ENCODE measurements at places on chromosomes 2 and 18.

DNA sequence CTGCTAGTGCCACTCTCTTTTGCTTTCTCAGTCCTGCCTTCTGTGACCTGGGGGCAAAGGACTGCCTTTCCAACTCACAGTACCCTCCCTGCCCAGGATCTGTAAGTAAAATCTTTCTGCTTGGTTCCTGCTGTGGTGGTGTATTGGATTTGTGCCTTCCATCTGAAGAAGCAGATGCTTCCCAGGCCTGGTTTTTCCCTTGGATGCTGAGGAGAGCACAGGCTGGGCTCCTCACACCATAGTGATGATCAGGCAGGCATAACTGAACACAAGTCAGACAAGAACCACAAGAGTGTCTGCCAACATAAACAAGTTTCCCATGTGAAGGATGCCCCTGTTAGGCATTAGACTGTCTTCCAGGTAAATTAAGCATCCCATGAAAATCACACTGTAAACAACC lies 121.3 kb upstream of the NRXN1 start:
- DNase-seq: no peak

GRCh38 chr2:75896779-75897366 lies 186.2 kb upstream of the GCFC2 start:
- no peak for DNase-seq

GRCh38 chr2:178191004-178191508 lies 3.3 kb upstream of the OSBPL6 start:
- no peak for DNase-seq

DNA sequence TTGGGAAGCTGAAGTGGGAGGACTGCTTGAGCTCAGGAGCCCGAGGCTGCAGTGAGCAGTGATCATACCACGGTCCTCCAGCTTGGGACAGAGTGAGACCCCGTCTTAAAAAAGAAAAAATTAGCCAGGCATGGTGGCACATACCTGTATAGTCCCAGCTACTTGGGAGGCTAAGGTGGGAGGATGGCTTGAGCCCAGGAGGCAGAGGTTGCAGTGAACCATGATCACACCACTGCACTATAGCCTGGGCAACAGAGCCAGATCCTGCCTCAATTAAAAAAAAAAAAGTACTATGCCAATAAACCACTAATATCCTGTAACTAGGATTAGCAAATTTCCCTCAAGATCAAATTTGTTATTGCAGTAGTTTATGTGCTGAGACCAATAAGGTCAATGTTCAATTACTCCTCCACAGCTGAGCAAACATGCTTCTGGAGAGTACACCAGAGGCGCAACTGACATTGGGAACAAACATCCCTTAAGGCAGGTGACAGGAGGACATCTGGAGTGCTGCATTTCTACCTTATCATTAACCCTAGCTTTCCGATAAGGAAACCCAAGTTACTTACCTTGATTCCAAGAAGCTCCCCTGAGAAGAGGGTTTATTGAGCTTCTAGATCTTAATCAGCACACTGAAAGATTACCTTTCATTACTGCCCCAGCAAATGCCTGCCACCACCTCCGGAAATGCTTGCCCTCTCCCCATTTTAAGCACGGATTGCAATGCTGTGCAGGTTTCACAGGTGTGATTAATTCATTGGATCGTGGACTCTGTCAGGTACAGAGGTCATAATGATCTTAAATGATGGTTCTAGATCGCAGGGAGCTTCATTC lies 26.2 kb downstream of the MGAT4A start:
- no peak for DNase-seq

GRCh38 chr2:168340931-168341330 lies 93.5 kb upstream of the STK39 start:
- DNase-seq: no peak
